ENCODE measurements at places on chromosomes 6 and 20.
A peak's percentile ranks its signal among the peaks of the same experiment; 100 is the strongest.

- DNase-seq: peak; percentile 72
Measured at GRCh38 chr6:165884813-165885765, 222.0 kb upstream of the PDE10A start.

GRCh38 chr6:20630617-20631548 lies 96.6 kb downstream of the CDKAL1 start:
- DNase-seq: no peak

- DNase-seq: no peak
Measured at GRCh38 chr6:149007846-149008245, 261.0 kb downstream of the UST start.

DNA sequence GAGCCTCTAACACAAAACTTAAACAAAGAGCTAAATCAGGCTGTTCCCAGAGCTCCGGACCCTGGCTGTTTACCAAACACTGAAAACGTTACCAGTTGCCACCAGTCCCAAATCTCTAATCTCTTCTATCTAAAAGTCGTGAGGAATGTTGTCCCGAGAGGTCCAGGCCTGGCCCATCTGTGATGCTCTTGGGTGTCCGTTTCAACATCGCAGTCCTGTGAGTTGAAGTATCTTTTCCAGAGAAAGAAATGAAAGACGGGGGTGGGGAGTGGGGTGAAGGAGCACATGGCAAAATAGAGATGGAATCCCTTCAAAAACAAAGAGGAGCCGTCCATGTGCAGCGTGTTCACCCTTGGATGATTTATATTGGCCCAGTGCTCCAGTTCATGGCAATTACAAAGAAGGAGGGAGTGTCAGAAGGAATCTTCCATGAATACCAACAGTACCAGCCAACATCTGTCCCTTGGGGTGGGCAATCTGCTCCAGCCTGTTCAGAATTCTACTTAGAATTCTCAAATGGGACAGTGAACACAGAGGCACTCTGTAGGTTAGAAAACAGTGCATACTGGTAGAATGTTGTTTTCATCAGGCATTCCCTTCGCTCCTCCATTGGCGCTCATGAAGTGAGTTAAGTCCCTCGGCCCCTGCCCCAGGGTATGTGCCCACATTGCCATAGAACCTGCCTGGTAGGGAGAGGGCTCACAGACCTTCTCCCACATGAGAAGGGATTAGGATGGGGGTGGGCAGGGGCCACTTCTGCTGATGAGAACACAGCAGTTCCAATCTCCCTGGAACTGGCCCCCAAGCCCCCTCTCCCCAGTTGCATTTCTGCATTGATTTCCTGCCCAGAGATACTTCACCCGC lies 112.1 kb downstream of the LY86 start:
- no peak for DNase-seq

- DNase-seq: no peak
Measured at GRCh38 chr6:47420394-47421371, 56.9 kb upstream of the CD2AP start.

Data from OCI-LY7 (cell line).